Bronchus fibroblast of lung (primary cell): ENCODE measurements at places on chromosomes 5 and 9. TPM values are rescaled to one million over a fixed set of nuclear protein-coding genes. Genes with fewer than 3 reads are reported as not detected.

C5orf52 gene
- not detected in 2 replicates for total RNA-seq

GARIN3 gene
- not detected in 2 replicates for total RNA-seq

ST8SIA4 gene
- 0.34 and 1.9 TPM in 2 replicates for total RNA-seq

ANP32B gene
- 21.9 and 22.4 TPM in 2 replicates for total RNA-seq

FREM1 gene
- 0.17 and 0.30 TPM in 2 replicates for total RNA-seq

HACD4 gene
- 4.4 and 4.5 TPM in 2 replicates for total RNA-seq

CD72 gene
- 0.50 and 1.0 TPM in 2 replicates for total RNA-seq

ABCA1 gene
- 1.5 and 1.8 TPM in 2 replicates for total RNA-seq

ZDHHC11B gene
- total RNA-seq, result not detected in 2 replicates

IL13 gene
- not detected in 2 replicates for total RNA-seq

SLC45A2 gene
- total RNA-seq, result under 0.01 TPM in 1 of 2 replicates, not detected in the other

SLC23A1 gene
- total RNA-seq, result not detected in 2 replicates

PCDHAC2 gene
- not detected in 2 replicates for total RNA-seq

DYNC2I2 gene
- total RNA-seq, result 112 and 122 TPM in 2 replicates

ZNF782 gene
- 2.2 and 2.5 TPM in 2 replicates for total RNA-seq

GZMA gene
- not detected in 2 replicates for total RNA-seq

SPATA31D4 gene
- not detected in 2 replicates for total RNA-seq

WDR41 gene
- 64.2 and 73.0 TPM in 2 replicates for total RNA-seq

ANKRD34B gene
- not detected in 2 replicates for total RNA-seq

TSSK1B gene
- total RNA-seq, result not detected in 2 replicates

PCDHA1 gene
- not detected in 2 replicates for total RNA-seq

PCDHGB3 gene
- total RNA-seq, result 0.45 and 0.50 TPM in 2 replicates

BTNL3 gene
- not detected in 2 replicates for total RNA-seq
